NB4 (cell line): ENCODE measurements at places on chromosomes 13 and 19.

DNA sequence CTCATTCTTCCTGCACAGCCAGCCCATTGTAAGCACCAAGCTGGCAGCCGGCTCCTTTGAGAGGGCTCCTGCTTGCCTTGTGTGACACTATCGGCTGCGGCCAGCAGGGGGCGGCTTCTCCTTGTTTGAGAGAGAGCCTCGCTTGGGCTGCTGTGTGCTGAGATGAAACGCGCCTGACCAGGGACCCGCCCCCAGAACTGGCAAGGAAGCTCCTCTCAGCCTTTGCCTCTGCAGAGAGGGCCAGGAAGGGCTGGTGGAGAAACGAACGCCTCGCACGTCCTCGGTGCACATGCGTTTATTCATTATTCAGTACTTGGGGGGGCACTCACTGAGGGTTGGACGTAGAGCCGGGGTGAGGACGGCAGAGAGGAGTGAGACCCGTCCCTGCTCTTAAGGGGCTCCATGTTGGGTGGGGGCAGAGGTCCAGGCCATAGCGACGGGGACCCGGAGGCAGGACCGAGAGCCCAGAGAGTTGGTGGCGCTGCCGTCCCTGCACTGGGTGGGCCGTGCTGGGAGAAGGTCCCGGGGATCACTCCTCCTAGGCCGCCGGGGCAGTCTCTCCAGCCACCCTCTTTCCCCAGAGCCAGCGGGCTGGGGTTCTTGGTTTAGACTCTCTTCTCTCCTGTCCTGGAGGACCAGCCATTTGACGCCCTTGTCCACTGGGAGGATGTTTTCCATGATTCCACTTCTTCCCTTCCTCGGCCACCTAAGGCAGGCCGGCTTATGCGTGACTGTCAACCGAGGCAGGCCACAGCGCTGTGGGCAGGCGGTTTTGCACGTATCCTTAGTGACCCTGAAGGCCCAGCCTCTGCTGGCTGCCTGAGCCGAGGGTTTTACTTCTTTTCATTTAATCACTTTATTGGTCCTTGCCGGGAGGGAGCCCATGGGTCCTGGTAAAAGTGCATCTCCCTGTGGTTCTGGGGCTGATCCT, 174.5 kb downstream of the KATNAL1 start:
- peak; percentile 96 for DNase-seq

GRCh38 chr13:73073050-73073449, 14.2 kb downstream of the KLF5 start:
- DNase-seq: no peak

DNA sequence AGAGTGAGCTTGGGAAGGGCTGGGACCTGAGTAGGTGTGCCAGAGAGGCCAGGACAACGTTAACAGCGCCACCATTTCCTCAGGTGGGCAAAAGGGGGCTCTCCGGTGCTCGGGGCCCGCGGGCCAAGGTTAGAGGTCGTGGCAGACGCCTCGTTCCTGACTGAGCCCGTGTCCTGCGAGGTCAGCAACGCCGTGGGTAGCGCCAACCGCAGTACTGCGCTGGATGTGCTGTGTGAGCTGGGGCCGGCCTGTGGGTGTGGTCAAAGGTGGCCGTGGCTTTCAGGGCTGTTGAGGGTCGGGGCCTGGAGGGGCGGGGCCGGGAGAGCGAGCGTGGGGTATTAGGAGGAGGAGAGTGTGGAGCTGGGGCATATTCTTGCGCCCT, 3.7 kb downstream of the KIRREL2 start:
- DNase-seq: no peak

DNA sequence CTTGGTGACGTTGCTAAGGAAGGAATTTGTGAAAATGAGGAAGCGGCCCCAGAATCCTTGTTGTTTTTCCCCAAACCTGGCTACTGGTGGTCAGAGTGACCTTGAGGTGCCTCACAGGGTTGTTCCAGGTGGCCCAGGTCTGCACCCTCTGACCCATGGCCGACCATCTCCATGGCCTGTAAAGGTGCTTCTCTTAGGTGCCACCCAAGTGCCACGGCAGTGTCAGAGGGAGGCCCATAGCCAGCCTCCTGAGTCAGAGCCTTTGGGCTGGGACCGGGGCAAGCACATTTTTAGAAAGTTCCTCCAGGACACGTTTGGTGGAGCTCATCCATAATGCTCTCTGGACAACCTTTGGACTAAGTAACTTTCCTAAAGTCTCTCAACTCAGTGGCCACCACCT, 83.9 kb upstream of the IRS2 start:
- no peak for DNase-seq

GRCh38 chr13:38419312-38419873, 69.7 kb downstream of the UFM1 start:
- DNase-seq: no peak

DNA sequence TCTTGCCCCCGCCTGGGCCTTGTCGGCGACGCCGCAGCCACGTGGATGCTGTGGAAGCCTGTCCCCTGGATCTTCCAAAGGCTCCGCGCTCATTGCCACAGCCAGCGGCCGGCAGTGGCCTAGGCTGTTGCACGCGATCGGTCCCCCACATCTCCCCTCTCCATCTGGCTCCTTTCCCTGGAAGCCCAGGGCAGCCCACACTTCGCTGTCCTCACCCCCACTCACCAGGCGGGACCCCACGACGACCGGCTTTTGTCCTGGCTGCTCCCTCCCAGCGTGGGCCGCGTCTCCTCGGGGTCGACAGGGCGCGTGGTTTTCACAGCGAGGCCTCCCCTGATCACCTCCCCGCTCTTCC, 605 bp upstream of the TEX30 start:
- DNase-seq: no peak

GRCh38 chr13:82356667-82357410, 1525.4 kb downstream of the SLITRK1 start:
- DNase-seq: peak; percentile 8

DNA sequence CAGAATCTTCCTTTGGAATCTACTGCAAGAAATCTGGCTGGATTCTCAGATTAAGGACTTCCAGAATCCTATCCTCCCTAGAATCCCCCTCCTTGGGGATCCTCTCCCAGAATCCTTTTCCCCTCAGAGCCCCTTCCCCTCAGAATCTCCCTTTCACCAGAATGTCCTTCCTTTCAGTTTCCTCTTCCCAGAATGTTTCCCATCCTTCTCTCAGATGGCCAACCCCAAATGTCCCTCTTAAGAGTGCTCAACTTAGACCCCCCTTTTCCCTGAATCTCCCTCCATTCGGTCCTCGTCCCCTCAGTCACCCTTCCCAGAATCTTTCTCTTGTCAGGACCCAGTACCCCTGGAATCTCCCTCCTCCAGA, 584 bp upstream of the RPS16 start:
- DNase-seq: no peak

GRCh38 chr13:59099182-59099974, 1064.3 kb downstream of the DIAPH3 start:
- no peak for DNase-seq

DNA sequence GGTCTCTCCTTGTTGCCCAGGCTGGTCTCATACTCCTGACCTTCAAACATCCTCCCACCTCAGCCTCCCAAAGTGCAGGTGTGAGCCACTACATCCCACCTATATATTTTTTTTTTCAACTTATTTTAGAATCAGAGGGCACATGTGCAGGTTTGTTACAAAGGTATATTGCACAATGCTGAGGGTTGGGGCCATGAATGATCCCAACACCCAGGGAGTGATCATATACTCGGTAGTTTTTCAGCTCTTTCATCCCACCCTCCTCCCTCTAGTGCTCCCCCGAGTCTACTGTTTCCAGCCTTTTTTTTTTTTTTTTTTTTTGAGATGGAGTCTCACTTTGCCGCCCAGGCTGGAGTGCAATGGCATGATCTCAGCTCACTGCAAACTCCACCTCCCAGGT, 38.4 kb upstream of the ADGRE1 start:
- DNase-seq: no peak

DNA sequence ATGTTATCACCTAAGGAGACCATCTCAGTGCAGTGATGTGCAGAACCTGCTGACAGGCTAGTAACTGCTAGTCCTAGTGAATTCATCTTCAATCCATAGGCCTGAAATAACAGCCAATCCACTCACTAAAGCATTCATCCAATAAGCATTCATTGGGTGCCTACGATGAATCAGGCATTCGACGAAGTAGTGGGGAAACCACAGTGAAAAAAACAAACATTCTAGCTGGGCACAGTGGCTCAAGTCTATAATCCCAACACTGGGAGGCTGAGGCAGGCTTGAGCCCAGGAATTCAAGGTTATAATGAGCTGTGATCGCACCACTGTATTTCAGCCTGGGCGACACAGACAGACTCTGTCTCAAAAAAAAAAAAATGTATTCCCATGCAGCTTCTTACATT, 135.6 kb downstream of the RNF17 start:
- no peak for DNase-seq

- peak; percentile 25 for DNase-seq
Measured at GRCh38 chr13:64471916-64472315, 2758.2 kb downstream of the PCDH9 start.

GRCh38 chr19:49475995-49476880, 2.2 kb downstream of the FLT3LG start:
- DNase-seq: peak; percentile 67
